ENCODE measurements at places on chromosomes 3 and 15. TPM values are rescaled to one million over a fixed set of nuclear protein-coding genes. Genes with fewer than 3 reads are reported as not detected.

DNA sequence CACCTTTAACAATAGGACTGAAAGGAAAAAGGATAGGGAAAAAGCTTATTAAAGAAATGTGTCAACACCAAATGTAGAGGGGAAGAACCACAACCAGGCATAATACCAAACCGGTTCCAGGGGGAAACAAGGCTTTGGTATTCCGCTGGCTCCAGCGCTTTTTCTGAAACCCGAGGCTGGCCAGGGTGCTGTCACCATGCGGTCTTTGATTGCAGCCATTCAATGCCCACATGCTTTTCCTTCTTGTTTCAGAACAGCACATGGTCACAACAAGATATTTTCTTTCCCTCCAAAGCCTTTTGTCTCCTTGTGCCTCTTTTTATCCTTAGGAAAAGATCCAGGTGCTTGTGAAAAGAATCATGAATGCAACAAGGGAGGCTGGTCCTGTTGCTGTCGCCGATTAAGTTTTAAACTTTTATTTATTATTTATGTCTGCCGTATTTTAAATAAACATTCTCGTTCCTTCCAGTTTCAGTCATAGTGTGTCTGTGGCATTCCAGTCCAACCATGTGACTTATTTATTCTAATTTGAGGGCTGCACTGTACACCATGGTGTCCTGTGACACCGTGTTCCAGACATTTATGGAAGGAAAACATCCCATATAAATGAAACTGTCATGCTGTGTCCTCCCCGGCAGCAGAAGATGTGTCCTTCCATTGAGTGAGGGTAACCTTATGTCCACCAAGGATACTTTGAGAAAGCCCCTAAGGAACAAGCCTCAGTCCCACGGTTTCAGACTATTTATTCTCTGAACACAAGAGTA lies 41.1 kb downstream of the CCK start:
- DNase-seq: no peak

MASP1 gene
- polyA plus RNA-seq: 84.1 TPM

GRCh38 chr15:70187331-70187730 lies 89.6 kb upstream of the TLE3 start:
- DNase-seq: no peak

SI gene
- polyA plus RNA-seq: not detected

DNA sequence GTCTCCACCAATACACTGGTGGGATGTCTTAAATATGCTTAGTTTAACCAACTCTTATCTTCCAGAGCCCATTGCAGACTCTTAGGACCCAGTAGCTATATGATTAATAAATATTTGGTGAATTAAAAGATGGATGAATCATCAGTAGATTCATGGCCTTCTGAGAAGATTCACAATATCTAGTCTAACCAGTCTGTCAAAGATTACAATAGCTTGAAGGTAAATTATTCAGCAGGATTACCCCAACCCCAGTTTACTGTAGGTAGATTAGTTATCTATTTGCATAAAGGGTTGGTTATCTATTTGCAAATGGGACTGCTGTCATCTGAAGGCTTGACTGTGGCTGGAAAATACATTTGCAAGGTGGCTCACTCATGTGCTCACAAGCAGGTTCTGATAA lies 239.4 kb upstream of the THRB start:
- DNase-seq: no peak

TMEM266 gene
- not detected for polyA plus RNA-seq

STAC gene
- 0.19 TPM for polyA plus RNA-seq

ACOX2 gene
- 38.4 TPM for polyA plus RNA-seq

- no peak for DNase-seq
These were observed 44.9 kb upstream of the LRRFIP2 start for GRCh38 chr3:37219266-37219665.

WDR93 gene
- not detected for polyA plus RNA-seq

GRCh38 chr3:39378088-39378487 lies 5.1 kb upstream of the SLC25A38 start:
- DNase-seq: no peak

PATL2 gene
- 0.44 TPM for polyA plus RNA-seq

TBC1D5 gene
- polyA plus RNA-seq: 21.1 TPM

- DNase-seq: no peak
These were observed 24.5 kb upstream of the PLA2G4D start for GRCh38 chr15:42118650-42119445.

GRCh38 chr3:16174389-16174788 lies at the start of gene GALNT15:
Gene GALNT15 (plus strand): TSS chr3:16174680. CDS start chr3:16175152, 472 bp downstream.
- DNase-seq: peak; percentile 93

FYTTD1 gene
- polyA plus RNA-seq: 44.9 TPM

DNA sequence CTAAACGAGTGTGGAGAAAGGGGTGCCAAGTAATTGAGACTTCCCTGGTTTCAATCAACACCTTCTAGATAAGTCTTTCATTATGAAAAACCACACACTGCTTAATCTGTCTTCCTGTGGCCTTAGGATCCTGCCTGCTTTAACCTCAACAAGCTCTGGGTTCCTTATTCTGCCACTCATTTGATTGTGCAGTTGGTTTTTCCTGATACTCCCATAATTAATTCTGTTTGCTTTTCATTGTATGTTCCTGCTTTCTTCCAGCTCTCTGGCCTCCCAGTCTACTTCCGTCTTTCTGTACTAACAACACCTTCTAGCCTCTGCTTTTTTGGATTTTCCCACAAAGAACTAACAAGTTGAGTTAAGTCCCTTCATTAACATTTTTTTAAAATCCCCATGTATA lies 20.2 kb upstream of the GCNT3 start:
- no peak for DNase-seq

GHSR gene
- polyA plus RNA-seq: not detected

- DNase-seq: no peak
These were observed 1407.1 kb downstream of the SI start for GRCh38 chr3:163671201-163671600.

GOLGA6D gene
- not detected for polyA plus RNA-seq

DNA sequence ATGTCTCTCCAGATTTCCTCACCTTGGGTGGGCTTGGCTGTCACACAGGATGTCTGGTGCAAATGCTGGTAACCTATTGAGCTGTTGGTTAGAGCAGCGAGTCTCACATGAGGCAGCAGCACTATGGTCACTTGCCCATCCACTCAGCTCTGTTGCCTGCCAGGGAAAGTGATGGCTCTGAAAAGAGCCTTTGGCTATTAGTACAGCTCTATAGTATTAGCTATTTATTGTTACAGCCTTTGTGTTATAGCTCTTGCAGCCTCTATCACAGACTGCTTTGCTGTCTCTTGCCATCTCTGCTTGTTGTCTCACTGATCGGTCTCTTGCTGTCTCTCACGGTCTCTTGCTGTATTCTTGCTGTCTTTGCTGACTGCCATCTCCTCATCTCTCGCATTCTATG lies 114.3 kb downstream of the MFSD1 start:
- DNase-seq: no peak

ARGFX gene
- polyA plus RNA-seq: not detected

GNAT1 gene
- not detected for polyA plus RNA-seq

SCAANT1 gene
- not detected for polyA plus RNA-seq

DNA sequence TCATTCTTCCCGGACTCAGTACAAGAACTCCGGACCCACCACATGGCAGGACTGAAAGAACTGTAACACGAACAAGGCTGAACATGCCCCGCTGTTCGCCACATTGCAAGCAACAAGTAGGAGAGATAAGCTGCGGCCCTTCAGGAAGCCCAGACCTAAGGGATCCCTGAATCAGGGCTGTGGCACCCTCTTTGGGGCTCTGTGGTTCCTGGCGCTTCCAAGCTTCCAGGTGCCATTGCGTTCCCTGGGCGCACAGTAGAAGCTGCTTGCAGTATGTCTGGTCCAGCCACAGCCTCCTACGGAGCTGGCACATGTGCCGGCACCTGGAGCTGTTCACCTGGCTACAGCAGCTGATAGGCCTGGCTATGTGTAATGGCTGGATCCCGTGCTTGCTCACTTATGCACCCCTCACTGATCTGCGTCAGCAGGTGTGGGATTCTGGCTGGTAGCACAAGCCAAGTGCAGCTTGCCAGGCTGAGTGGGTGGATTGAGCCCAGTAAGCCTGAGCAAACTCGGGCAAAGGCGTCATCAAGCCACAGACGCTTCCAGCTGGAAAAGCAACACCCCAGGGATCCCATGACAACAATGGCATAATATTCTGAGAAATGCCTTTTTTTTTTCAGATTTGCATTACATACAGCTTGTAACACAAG lies 748.6 kb upstream of the GBE1 start:
- no peak for DNase-seq

- no peak for DNase-seq
These were observed 11.0 kb downstream of the KAT2B start for GRCh38 chr3:20051123-20051806.

GRCh38 chr3:40047406-40047805 lies 238.0 kb downstream of the MYRIP start:
- no peak for DNase-seq

DNA sequence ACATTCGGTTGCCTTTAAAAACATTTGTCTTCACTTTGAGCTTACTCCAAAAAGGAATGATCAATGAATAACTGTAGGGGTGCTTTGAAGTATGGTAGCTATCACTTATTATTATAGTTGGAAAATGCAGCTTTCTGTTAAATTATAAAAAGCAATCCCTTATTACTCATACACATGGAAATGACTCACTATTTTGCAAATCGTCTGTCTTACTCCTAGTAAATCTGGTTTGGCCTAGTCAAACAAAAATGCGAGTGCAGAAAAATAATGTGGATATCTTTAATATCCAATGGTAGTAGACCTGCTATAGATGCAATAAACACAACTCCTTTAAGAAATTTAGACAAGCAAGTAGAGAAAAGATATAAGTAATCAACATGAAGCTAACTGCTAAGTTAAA lies 112.5 kb downstream of the ZIC1 start:
- no peak for DNase-seq

- DNase-seq: no peak
These were observed 245.6 kb upstream of the TRIM42 start for GRCh38 chr3:140432229-140432669.

DNA sequence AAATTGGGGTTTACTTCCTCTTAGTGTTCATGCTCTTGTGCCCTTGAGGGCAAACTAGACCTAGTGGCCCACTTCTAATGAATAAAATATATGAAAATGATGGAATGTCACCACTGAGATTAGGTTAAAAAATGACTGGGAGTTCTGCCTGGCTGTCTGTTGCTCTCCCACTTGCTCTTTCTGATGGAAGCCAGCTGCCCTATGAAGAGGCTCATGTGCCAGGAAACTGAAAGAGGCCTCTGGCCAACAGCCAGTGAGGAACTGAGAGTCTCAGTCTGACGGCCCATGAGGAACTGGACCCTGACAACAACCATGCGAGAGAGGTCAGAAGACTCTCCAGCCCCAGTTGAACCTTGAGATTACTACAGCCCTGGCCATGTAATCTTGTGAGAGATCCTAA lies 107.1 kb upstream of the FHIT start:
- DNase-seq: peak; percentile 80

GRCh38 chr3:79902151-79902550 lies 134.4 kb upstream of the ROBO1 start:
- DNase-seq: no peak

TLR9 gene
- 0.04 TPM for polyA plus RNA-seq

SEC61A1 gene
- 179 TPM for polyA plus RNA-seq

HRG gene
- polyA plus RNA-seq: 0.04 TPM

OR5K2 gene
- polyA plus RNA-seq: not detected

- DNase-seq: no peak
These were observed 75.0 kb downstream of the LRRC49 start for GRCh38 chr15:70967646-70968045.

DNA sequence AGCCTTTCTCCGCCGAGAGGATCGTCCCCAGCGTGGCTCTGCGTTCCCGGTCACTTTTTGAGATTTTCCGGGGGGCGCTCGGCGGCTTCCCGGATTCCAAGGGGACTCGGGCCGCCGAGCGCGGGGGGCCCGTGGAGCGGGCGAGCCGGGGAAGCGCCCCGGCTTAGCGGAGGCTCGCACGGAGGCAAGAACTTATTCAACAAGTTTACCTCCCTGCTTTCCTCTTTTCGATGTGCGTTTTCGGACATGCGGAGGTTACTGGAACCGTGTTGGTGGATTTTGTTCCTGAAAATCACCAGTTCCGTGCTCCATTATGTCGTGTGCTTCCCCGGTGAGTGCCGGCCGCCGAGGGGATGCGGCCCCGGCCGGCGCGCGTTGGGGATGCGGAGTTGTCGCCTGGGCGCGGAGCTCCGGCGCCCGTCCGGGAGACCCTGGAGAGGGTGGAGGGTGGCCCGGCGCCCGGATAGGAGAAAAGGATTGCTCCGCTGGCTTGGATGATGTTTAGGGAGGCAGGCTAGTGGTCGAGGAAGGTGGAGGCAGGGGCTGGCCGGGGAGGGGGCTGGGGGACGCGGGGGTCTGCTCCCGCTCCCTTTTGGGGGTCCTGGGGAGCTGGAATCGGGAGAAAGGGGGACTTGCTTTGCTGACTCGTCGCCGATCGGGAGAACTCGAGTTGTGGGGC lies 810 bp downstream of the PTPRG start:
- peak; percentile 47 for DNase-seq

TM6SF1 gene
- 2.7 TPM for polyA plus RNA-seq

- no peak for DNase-seq
These were observed 74.2 kb upstream of the FBN1 start for GRCh38 chr15:48719668-48720067.

TXNRD3 gene
- polyA plus RNA-seq: 1.7 TPM

DNA sequence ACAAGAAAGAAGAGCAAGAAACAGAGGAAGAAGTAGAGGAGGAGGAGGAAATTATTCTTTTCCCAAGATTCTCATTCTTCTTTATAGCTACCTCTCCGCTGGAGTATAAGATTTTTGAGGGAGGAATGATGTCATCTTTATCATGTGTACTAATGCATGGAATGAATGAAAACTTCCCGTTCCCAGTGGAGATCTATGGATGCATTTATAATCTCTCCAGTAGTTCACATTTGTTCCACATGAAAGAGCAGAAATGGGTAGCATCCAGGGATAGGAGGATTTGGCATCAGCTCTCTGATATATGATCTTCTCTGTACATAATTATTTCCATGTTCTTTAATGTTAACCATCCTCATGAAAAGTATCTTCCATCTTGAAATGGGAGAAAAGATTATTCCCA lies 244.4 kb downstream of the ADAMTSL3 start:
- DNase-seq: no peak

GRCh38 chr3:117523418-117523817 lies 813.8 kb downstream of the TUSC7 start:
- no peak for DNase-seq

GRCh38 chr15:93862791-93863190 lies 368.6 kb upstream of the MCTP2 start:
- DNase-seq: no peak
